Renal cortex interstitium (tissue), 15 donors: ENCODE measurements at places on chromosomes 16 and 17.

GRCh38 chr17:67467500-67468455 lies 90.7 kb downstream of the PITPNC1 start:
- no peak for DNase-seq

GRCh38 chr17:31561469-31562375 lies 170.2 kb downstream of the RAB11FIP4 start:
- no peak for DNase-seq

DNA sequence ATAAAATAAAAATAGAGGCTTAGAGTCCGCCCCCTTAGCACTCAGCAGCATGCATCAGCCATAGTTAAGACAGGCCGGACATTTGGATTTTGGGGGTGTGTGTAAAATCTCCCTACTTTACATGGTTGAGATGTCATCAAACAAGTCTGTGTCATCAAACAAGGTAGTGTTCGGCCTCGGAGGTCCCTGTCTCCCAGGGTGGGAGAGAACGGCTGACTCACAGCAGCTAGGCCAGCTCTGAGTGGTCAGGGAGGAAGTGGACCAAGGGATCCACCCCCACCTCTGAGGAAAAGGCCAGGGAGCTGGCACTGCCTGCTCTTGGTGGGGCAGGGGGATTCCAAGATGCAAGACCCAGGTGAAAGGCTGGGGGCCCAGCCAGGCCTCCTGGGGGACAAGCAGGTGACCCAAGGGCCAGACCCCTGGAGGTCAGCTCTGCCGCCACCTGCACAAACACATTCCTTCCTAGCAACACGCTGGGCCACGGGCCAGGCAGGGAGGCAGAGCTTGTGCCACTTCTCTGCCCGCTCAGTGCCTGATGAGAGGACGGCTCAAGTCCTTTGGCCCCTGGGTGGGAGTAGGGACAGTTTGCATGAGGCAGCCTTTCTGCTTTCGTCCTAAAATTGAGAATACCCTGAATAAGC lies 28.5 kb downstream of the KIFC3 start:
- DNase-seq: no peak

- DNase-seq: no peak
These were observed 139.5 kb downstream of the CMIP start for GRCh38 chr16:81583893-81584631.

- no peak for DNase-seq
These were observed 1.4 kb downstream of the ERCC4 start for GRCh38 chr16:13921328-13921727.

DNA sequence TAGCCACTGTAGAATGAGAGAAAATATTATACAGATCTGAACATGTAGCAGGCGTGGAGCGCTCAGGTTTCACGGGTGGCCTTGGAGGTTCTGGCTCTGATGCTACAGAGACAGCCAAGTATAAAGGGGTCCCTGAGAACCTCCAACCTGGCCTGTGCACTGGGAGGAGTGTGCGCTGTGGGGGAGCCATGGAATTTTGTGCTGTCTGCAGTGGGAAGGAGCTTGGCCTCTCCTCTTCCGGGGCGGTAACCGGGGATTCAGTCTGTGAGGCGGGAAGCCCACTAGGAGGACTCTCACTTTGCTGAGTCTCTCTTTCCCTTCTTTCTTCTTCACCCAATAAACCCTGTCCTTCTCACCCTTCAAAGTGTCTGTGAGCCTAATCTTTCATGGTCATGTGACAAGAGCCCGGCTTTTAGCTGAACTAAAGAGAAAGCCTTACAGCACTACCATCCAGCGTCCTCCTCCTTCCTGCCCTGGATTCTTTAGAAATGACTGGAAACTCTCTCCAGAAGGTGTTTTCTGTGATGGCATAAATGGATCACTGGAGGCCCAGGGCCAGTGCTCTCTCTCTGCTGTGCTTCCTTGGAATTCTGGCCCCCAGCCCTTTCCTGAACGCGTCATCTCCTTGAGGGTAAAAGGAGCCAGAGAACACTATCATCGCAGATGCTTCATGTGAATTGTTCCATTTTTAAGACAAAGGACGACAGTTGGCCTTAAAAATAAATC lies 232.1 kb upstream of the CACNG5 start:
- DNase-seq: no peak

DNA sequence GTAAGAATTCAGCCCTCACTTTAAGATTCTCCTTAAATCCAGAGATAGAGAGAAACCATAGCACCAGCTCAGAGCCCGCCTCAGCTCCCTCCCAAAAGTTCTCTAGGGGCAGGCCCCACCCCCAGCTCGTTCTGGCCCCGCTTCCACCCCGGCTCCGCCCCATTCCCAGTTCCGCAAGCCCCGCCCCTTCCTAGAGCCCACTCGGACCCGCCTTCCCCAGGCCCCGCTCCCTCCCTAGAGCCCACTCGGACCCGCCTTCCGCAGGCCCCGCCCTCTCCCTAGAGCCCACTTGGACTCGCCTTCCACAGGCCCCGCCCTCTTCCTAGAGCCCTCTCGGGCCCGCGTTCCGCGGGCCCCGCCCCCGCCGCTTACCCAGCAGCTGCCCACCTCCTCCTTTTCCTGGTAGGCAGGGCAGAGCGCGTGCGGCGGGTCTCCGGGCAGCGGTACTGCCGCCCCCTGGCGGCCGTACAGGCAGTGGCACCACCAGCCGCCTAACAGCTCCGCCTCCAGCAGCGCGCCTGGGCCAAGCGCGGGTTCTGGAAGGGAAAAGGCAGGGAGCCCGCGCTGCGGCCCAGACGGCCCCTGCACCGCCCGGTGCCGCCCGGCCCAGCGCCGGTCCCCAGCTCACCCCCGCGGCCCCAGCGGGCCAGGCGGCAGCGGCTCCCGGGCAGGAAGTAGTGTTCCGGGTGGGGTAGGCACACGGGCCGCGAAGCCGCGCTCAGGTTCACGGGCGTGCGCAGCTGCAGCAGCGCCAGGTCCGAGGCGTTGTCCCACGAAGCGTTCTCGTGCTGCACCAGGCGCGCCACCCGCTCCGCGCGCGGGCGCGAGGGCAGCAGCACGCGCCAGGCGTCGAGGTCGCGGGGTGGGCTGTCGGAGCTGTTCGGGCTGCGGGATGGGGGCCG lies 6.8 kb upstream of the PRSS8 start:
- peak; percentile 97 for DNase-seq
